ENCODE measurements at places on chromosomes 5 and 9.

GRCh38 chr9:28668158-28668557, 1094.9 kb upstream of the C9orf72 start:
- DNase-seq: no peak

DNA sequence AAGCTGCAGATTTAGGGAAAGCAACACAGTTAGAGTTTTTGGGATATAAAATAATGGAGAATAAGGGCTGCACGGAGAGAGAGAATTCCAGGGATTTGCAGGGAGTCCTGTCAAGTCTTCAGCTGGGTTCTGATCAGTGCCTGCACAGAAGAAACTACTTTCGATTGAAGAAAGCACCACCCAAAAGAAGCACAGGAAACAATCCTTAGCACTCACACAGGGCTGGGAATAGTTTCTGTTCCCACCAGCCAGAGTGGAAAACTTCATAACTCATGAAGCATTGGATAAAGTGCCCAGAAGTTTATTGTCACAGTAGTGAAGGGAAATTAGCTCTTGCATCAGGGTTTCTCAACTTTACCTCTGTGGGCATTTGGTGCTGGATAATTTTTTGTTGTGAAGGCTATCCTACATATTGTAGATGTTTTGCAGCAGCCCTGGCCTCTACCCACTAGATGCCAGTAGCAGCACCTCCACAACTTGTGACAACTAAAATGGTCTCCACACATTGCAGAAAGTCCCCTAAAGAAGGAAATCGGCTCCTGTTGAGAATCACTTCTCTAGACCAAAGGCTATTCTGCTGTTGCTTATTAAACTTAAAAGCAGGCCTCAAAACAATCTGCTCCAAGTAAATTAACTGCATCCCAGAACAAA, 71.0 kb upstream of the FAM120A start:
- no peak for DNase-seq

- DNase-seq: no peak
Measured at GRCh38 chr9:71552480-71552879, 215.8 kb downstream of the CEMIP2 start.

- DNase-seq: no peak
Measured at GRCh38 chr9:17795744-17796143, 216.9 kb downstream of the SH3GL2 start.

DNA sequence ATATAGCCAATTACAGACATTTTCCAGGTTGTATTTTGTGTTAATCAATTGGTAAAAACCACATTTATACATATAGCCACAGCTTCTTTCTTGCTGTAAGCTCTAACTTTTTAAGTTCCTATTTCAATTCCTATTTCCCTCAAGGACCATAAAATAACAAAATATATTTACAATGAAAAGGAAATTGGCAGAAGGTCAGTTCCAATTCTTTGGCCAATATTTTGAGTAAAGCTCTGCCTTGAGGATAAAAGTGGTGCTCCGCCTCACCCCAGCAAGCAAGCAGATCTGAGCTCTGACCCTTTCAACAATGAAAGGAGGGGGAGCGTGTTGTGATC, 203.4 kb upstream of the RASEF start:
- DNase-seq: no peak
